ENCODE measurements at places on chromosomes 11 and 22. TPM values are rescaled to one million over a fixed set of nuclear protein-coding genes. Genes with fewer than 3 reads are reported as not detected.

Gene ZNF280A
- total RNA-seq, result not detected

Gene MYBPC3
- 0.15 TPM for total RNA-seq

DNA sequence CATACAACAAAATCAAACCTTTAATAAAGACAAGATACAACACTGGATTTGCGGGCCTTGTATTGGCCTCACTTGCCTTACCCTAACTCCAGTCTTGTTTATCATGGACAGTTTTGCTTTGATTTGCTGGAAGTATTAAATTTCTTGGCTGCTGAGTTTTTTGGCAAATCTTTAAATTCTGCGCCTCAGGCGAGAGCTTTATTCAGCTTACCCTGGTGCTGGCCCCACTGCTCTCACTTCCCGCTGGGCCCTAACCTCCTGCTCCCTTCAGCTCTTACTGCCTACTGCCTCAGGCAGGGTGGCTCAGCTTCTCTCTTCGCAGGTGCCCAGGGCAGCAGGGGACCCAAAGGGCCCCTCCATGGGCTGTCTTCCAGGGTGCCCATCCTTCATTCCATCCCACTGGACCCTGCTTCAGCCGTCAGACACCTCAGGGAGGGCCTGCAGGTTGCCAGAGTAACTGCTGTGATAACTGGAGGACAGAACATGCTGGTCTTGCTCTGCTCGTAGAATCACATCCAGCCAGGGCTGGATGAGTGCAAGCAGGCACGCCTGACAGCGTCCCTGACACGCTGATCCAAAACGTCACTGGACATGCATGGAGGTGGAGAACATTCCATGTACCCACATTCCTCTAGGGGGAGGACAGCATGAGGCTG lies 45.7 kb upstream of the TUB start:
- H3K36me3 ChIP-seq, result no peaks in the 10 kb centered on the region
- DNase-seq, result no peak
- no peaks in the 10 kb centered on the region for H3K27me3 ChIP-seq
- no peak overlapping the region for H3K27ac ChIP-seq
- H3K4me3 ChIP-seq, result no peak overlapping the region

Gene SCGB1D2
- total RNA-seq, result not detected

Gene OR10A2
- total RNA-seq, result not detected

DNA sequence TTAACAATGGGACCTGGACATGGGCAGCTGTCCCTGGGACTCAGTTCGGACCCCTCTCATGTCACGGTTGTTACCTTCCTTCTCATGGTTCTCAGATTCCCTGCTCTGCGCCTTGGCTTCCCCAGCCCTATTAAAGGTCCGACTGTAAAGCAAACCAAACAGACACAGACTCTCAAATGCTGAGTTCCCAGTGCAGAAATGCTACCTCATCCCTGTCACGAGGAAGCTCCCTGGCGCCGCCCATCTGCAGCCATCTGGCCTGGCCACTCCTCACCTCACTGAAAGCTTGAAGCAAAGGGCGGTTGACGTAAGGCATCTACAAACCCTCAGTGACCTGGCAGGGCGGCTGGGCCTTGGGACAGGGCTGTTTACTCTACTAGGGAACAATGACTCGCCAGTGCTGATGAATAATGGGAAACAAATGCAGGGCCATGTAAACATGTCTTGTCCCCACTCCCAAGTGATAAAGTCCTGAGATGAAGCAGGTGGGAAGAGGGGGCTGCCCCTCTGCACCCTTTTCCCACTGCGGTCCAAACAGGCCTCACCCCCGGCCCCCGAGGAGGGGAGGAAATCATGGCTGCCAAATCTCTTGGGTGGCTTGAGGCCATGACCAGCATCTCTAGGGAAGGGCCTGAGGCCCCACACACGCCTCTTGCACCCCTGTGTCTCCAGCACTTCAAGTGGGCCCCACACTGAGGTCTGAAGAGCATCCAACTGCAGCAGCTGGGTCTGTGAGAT lies 49.3 kb downstream of the SCUBE1 start:
- no peaks in the 10 kb centered on the region for H3K36me3 ChIP-seq
- no peaks in the 10 kb centered on the region for H3K27me3 ChIP-seq
- no peak overlapping the region for H3K27ac ChIP-seq
- no peak for DNase-seq

GRCh38 chr22:20430720-20431510 lies 6.7 kb downstream of the SCARF2 start:
- no peaks in the 10 kb centered on the region for H3K27me3 ChIP-seq
- no peak overlapping the region for H3K27ac ChIP-seq
- H3K36me3 ChIP-seq, result no peaks in the 10 kb centered on the region
- peak; percentile 82 for DNase-seq

DNA sequence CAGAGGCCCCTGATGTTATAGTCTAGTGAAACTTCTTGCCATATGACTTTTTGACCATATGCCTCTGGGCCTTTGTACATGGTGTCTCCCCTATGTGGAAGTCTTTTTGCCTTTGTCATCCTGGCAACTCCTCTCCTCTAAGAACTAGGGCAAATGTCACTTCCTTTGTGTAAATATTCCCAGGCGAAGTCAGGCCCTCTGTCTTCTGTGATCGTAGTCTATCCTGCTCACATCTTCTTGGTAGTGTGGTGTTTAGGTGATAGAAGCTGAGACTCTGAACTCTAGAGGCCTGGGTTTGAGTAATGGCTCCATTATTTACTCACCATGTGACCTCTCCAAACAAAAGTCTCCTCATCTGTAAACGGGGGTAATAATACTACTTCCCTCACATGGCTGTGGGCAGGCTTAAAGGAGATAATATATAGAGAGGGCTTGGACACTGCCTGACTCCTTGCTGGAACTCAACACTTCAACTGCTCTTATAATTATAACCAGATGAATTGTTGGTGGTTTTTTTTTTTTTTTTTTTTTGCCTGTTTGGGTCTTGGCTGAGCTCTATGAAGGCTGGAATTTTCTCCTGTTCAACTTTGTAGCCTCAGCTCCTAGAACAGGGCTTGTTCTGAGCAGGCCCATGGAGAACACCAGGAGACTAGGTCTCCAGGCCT lies 43.8 kb downstream of the INSC start:
- no peaks in the 10 kb centered on the region for H3K36me3 ChIP-seq
- no peaks in the 10 kb centered on the region for H3K27me3 ChIP-seq
- DNase-seq, result no peak
- peaks cover 2% of the 10 kb centered on the region for H3K4me1 ChIP-seq

DNA sequence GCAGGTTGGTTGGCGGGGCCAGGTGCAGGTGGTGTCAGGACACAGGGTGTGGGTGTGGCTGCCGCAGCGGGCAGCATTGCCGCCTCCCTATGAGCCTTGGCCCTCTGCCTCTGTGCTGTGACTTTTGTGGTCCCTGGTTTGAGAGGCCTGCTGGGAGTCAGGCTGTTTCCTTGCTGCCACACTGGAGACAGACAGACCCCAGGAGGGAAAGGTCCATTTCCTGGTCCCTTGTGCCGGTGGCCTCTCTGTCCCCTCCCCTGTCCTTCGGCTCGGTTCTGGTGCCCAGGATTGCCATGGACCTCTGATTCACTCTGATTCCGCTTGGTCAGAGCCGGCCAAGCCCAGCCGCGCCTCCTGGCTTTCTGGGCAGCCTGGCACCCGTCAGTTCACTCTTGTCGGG lies 196.9 kb downstream of the TBC1D22A start:
- H3K36me3 ChIP-seq, result no peaks in the 10 kb centered on the region
- no peak for DNase-seq
- H3K27ac ChIP-seq, result no peak overlapping the region
- no peak overlapping the region for H3K4me3 ChIP-seq
- no peaks in the 10 kb centered on the region for H3K27me3 ChIP-seq
- no peaks in the 10 kb centered on the region for H3K4me1 ChIP-seq

DNA sequence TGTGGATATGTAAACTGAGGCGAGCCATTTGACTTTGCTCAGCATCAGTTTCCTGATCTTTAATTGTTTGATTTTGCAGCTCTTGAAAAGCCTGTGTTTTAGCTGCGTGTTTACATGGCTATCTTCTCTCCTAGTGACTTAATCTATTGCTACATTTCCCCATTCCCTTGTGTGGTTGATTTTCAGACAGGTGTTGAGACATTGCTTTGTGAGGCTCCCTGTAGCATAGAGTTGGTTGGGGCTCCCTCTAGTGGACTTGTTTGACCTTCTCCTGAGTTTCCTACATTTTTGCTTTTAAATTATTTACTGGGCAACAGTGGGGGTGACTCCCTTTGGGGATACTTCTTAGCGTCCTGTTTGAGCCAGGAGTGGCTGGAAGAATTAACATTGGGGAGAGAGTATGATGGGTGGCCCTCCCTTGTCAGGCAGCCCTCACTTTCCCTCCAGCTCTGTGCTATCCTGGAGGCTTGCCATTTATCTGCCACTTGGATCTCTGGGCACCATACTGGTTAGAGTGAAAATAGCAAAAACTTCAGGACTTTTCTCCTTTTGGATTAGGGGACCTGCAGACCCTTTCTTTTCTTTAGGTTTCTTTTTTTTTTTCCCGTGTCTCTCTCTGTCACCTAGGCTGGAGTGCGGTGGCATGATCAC lies 9.2 kb upstream of the CBL start:
- H3K27me3 ChIP-seq, result no peaks in the 10 kb centered on the region
- no peak overlapping the region for H3K4me3 ChIP-seq
- no peak overlapping the region for H3K27ac ChIP-seq
- no peaks in the 10 kb centered on the region for H3K4me1 ChIP-seq
- H3K36me3 ChIP-seq, result no peaks in the 10 kb centered on the region

Gene LARGE2
- 0.45 TPM for total RNA-seq

Gene TBX10
- total RNA-seq, result not detected

DNA sequence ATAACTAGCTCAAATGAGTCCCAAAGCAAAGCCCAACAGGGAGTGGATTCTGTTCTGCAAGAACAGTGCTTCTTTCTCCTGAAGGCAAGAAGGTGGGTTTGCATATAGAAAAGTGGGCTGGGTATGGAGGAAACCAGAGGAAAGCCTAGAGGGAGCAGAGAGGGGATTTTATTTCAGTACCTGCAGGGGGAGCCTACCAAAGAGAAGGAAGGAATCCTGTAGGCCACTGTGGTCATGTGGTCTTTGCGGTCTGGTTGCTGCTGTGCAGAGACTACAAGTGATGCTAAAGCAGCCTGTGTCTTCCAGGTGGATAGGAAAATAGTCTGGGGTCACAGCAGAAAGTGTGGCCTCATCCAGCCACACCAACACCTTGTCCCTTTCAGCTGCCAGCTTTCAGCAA lies 33.2 kb upstream of the ZBTB16 start:
- H3K36me3 ChIP-seq, result no peaks in the 10 kb centered on the region
- H3K27me3 ChIP-seq, result no peaks in the 10 kb centered on the region
- no peak for DNase-seq
- no peak overlapping the region for H3K4me3 ChIP-seq
- H3K27ac ChIP-seq, result no peak overlapping the region
- H3K4me1 ChIP-seq, result no peaks in the 10 kb centered on the region

DNA sequence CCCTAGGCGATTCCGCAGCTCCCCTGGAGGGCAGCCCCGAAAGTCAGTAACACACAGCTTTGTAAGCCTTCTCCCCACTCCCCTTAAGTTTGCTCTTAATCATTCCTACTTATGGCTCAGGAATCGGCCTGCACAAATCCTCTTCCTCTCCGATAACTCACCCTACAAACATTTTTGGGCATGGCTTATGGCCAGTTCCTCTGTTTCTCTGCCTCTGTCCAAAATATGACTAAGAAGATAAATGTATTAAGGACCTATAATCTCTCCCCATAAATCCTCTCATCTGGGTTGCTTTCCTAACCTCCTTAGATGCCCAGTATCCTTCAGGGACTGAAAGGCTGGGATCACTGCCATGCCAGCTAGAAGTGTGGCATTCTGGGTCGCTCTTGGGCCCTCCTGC lies 41.0 kb downstream of the PAMR1 start:
- peaks cover 6% of the 10 kb centered on the region for H3K27me3 ChIP-seq
- H3K36me3 ChIP-seq, result no peaks in the 10 kb centered on the region
- DNase-seq, result no peak
- H3K4me1 ChIP-seq, result no peaks in the 10 kb centered on the region
- no peak overlapping the region for H3K27ac ChIP-seq
